Common myeloid progenitor, CD34-positive (primary cell): ENCODE measurements at places on chromosomes 2 and 18.

DNA sequence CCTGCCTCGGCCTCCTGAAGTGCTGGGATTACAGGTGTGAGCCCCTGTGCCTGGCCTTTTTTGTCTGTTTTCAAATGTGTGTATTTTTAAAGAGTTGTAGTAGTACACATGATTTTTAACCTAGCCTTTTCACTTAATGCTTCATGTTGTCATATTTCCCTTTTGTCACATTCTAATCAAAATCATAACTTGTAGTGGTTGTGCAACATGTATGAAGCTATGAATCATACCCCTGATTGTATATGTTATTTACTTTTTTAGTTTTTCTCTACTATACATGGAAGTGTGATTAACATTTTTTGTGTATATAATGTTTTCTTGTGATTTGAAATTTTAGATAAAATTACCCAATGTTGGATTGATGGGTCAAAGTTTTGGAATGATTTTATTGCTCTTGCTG, 8.5 kb downstream of the GEN1 start:
- H3K4me1 ChIP-seq = no peaks in the 10 kb centered on the region
- H3K4me3 ChIP-seq = no peak overlapping the region
- H3K27ac ChIP-seq = no peak overlapping the region
- H3K36me3 ChIP-seq = no peaks in the 10 kb centered on the region

- no peak overlapping the region for H3K27ac ChIP-seq
- DNase-seq = no peak
- peaks cover 9% of the 10 kb centered on the region for H3K36me3 ChIP-seq
- H3K4me1 ChIP-seq = no peaks in the 10 kb centered on the region
- H3K27me3 ChIP-seq = no peaks in the 10 kb centered on the region
- no peak overlapping the region for H3K4me3 ChIP-seq
These were observed 85.9 kb downstream of the ZNF407 start for GRCh38 chr18:74683573-74683972.

- no peaks in the 10 kb centered on the region for H3K27me3 ChIP-seq
- no peak overlapping the region for H3K27ac ChIP-seq
- no peak for DNase-seq
- H3K4me1 ChIP-seq = no peaks in the 10 kb centered on the region
These were observed 411.2 kb downstream of the RND3 start for GRCh38 chr2:150076281-150076680.

- no peak overlapping the region for H3K27ac ChIP-seq
- DNase-seq = no peak
- H3K27me3 ChIP-seq = no peaks in the 10 kb centered on the region
- no peaks in the 10 kb centered on the region for H3K36me3 ChIP-seq
- no peak overlapping the region for H3K4me3 ChIP-seq
- H3K4me1 ChIP-seq = no peaks in the 10 kb centered on the region
These were observed 1239.5 kb upstream of the ZEB2 start for GRCh38 chr2:145759228-145759915.

DNA sequence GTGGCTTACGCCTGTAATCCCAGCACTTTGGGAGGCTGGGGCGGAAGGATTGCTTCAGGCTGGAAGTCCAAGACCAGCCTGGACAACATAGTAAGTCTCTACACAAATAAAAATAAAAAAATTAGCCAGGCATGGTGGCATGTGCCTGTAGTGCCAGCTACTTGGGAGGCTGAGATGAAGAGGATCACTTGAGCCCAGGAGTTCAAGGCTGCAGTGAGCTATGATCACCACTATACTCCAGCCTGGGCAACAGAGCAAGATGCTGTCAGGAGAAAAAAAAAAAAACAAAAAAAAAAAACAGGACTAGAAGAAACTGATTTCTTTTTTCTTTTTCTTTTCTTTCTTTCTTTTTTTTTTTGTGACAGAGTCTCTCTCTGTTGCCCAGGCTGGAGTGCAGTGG, 13.6 kb downstream of the SPDYA start:
- no peaks in the 10 kb centered on the region for H3K36me3 ChIP-seq
- no peak overlapping the region for H3K27ac ChIP-seq
- H3K4me3 ChIP-seq = no peak overlapping the region
- no peaks in the 10 kb centered on the region for H3K4me1 ChIP-seq

GRCh38 chr18:74840492-74841167, 243.0 kb downstream of the ZNF407 start:
- peaks cover 9% of the 10 kb centered on the region for H3K4me1 ChIP-seq
- H3K27ac ChIP-seq = no peak overlapping the region
- H3K36me3 ChIP-seq = no peaks in the 10 kb centered on the region
- H3K4me3 ChIP-seq = no peak overlapping the region

GRCh38 chr2:16395601-16396000, 270.0 kb downstream of the CYRIA start:
- no peaks in the 10 kb centered on the region for H3K27me3 ChIP-seq
- H3K36me3 ChIP-seq = no peaks in the 10 kb centered on the region
- DNase-seq = peak; percentile 33
- H3K27ac ChIP-seq = no peak overlapping the region
